ENCODE measurements at places on chromosomes 4 and X.

GRCh38 chr4:10584042-10584441 is 100.5 kb downstream of the CLNK start:
- DNase-seq = no peak

- no peak for DNase-seq
Measured at GRCh38 chrX:88397551-88397950, 349.5 kb upstream of the CPXCR1 start.

- DNase-seq = no peak
Measured at GRCh38 chrX:153539171-153539978, 21.9 kb downstream of the ATP2B3 start.

- DNase-seq = no peak
Measured at GRCh38 chrX:357035-357692, 29.5 kb downstream of the PPP2R3B start.

DNA sequence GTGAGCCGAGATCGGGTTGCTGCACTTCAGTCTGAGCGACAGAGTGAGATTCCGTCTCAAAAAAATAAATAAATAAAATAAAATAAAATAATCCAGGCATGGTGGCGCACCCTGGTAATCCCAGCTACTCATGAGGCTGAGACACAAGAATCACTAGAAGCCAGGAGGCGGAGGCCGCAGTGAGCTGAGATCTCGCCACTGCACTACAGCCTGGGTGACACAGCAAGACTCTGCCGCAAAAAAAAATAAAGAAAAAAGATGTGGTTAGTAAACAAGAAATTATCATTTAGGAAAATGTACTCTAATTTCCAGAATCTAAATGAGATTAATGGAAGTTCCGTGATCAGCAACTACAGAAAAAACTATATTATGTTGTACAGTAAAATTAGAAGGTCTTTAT is 14.5 kb upstream of the LRBA start:
- no peak for DNase-seq

DNA sequence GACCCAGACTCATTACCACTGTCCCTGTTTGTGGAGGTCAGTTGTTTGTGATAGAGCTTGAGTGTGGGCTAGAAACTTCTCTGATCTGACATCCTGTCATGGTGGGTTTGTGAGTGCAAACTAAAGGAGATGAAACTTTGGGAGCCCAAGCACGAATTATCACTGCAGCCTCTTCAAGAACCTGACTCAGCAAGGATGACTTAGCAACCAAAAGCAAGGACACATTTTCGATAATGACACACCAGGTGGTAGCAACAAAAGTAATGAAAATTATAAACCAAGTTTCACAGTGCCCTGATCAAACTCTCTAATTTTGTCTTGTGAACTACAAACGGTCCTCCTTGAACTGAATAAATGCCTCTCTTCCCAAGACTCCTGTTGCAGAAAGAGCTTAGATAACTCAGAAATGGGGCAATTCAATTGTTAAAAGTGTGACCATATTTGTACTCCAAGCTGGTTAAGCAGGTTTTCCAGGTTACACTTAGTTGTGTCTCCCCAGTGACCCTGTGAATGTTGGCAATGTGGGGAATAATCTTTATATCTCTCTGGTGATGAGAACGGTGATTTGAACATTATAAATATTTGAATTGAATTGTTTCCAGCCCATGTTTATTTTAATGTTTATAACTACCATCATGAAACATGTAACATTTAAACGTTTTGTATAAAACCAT is 52.6 kb upstream of the ATP8A1 start:
- no peak for DNase-seq

DNA sequence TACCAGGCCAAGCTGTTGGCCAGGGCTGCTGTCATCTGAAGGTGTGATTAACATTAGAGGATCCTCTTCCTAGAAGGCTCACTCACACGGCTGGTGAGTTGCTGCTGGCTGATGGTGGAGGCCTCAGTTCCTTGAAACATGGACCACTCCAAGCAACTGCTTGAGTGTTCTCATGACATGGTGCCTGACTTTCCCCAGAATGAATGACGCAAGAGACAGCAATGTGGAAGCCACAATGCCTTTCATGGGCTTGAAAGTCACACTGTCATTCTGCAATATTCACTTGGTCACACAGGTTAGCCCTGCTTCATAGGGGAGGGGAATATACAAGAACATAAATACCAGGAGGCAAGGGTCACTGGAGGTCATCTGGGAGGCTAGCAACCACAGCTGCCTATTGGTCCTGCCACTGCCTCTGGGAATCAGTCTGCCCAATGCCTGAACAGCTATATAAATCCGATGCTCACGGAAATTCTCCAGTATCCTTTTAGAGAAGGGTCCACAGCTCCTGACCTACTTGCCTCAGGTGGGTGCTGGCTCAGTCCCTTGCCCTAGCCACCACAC is 97.1 kb upstream of the MAML3 start:
- no peak for DNase-seq

- DNase-seq = no peak
Measured at GRCh38 chrX:147859666-147860065, 52.1 kb upstream of the FMR1 start.

- DNase-seq = no peak
Measured at GRCh38 chr4:141210168-141210567, 10.5 kb upstream of the ZNF330 start.

DNA sequence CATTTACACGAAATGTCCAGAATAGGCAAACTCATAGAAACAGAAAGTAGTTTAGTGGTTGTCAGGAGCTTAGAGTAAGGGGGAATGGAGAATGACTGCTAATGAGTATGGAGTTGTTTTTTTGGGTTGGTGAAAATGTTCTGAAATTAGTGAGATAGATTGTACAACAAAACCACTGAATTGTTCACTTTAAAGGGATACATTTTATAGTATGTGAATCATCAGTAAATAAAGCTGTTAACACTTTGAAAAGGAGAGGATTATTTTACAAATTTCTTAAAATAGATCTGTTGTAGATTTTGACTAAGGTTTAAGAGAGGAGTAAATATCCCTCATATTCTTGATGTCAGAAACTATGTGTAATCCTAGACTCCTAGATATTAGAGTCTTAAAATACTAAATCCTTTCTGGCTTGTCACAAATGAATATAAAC is 82.7 kb downstream of the RAPGEF2 start:
- no peak for DNase-seq

DNA sequence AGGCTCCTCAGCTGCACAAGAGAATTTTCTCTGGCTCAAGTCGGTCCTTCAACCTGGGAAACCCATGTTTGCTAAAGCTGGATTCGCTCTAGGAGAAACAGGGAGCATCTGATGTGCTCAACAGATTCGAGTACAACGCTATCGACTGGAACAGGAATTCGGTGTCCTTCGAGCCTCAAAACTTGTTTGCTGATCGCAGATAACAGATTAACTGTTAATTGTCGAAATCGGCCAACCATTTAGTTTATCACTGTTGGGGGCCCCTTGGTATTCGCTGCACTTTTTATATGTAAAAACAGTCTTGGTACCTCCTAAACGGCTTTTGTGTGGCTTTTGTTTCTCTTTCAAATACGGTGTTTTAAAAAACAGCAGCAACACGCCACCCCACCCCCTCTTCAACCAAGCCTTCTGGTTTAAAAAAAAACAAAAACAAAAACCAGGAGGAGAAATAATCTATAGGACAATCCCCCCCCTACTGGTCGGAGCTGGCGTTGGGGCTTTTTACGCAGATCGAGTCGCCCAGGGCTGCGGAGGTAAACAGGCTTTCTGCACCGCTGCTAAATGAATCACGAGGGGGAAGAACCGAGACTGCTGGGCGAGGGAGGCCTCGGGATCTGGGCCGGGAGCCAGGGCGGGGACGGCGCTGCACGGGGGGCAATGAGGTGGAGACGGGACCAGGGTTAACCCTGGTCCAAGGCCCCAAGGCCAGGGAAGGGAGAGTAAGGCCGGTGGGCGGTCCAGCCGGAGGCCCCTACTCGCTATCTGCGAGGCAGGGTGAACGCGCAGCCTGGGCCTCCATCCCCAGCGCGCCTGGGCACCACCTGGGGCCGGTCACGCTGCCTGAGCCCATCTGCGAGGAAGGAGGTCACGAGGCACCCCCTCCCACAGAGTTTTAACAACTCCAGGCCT is 71.7 kb upstream of the BCOR start:
- no peak for DNase-seq

GRCh38 chrX:109987884-109988283 is 15.0 kb upstream of the TMEM164 start:
- no peak for DNase-seq

All from fibroblast of skin of left biceps (primary cell).